ENCODE measurements at places on chromosomes 3 and 15.

DNA sequence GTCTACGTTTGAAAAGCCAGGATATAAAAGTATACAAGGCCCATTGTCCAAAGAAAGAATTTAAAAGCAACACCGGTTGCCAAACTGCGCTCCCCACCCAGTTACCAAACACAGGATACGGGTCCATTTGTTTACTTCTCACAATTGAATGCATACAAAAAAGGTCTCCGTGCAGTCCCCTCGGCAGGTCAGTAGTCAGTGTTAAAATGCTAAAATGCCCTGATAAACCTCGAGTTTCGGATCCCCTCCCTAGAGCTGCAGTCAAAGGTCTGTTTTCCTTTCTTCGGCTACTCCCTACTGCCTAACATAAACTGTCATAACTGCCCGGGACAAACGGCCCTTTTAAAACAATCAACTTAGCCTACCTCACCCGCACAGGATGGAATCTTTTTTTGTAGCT lies 534.6 kb downstream of the FOXP1 start:
- DNase-seq, result no peak

DNA sequence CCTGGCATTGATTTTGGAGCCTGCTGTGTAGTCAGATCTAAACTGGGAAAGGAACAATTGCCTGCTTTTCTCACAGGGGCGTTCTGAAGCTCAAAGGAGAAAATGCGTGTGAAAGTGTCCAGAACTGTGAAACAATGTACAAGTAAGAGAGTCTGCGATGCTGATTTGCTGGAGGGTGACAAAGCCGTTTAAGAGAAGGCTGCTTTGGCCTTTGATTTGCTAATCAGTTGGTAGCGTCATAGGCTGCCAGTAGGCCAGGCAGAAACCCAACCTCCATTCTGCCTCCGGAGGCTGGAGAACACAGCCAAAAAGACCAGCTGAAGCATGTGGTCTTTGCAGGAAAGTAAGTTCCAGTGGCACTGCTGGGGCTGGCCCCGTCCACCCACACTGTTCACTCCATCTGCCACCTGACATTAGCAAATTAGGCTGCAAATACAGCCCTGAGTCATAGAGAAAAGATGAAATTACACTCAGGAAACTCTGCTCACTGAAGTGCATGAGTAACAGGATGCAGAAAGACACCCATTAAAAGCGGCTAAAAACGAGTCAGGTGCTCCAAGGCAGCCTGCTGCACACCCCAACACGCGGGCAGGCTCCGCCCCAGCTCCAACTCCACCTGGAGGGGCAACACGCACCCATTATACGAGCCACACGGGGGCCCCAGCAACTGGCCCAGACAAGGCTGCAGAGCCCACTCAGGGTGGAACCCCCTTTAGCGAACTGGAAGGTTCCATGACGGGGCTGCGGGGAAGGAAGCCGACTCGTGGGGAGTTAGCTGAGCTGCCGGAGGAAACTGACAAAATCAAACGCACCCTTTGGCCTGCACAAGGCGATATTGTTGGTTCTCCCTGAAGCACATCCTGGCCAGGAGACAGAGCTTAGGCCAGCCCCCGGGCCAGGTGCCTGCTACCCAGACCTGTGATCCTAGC lies 31.6 kb downstream of the ZDHHC19 start:
- DNase-seq, result peak; percentile 76

DNA sequence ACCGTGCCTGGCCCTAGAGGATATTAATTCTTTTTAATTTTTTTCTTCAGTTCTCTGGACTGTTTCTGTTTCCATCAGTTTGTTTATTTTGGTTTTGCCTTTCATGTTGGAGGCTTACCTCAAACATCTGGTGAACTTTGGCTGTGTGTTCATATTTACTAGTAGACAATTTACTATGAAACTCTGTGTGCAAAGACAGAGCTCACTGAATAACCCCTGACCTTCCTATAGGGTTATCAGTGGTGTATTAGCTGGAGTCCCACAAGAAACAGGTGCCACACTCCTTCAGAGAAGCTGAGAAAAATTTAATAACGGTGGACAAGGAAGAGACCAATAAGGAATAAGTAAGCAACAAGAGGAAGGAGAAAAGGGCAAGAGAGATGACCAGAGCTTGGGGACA lies 28.8 kb upstream of the TRA2B start:
- no peak for DNase-seq

- DNase-seq, result no peak
These were observed 13.2 kb downstream of the CTSH start for GRCh38 chr15:78931439-78932257.

- no peak for DNase-seq
These were observed 344.5 kb upstream of the THBS1 start for GRCh38 chr15:39236375-39236774.

GRCh38 chr3:147662705-147663104 lies 253.5 kb downstream of the ZIC1 start:
- DNase-seq, result no peak

GRCh38 chr3:94714194-94714593 lies 651.3 kb downstream of the NSUN3 start:
- no peak for DNase-seq

DNA sequence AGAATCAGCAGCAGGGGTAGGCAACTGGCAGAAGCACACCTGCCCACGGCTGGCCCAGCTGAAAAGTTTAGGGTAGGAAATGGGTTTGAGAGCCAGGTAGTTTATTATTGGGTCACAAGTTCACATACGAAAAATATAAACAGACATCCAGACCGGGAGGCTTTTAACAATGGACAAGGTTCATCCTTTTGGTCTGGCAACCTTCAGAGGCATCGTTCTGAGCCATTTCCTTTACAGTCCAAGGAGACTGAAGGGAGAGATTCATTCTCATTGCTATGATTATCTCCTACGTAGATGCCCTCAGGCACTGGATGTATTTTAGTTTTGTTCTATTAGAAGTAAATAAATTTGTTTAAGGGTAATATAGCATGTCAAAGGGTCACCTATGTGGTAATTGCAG lies 248.0 kb upstream of the THBS1 start:
- DNase-seq, result no peak

DNA sequence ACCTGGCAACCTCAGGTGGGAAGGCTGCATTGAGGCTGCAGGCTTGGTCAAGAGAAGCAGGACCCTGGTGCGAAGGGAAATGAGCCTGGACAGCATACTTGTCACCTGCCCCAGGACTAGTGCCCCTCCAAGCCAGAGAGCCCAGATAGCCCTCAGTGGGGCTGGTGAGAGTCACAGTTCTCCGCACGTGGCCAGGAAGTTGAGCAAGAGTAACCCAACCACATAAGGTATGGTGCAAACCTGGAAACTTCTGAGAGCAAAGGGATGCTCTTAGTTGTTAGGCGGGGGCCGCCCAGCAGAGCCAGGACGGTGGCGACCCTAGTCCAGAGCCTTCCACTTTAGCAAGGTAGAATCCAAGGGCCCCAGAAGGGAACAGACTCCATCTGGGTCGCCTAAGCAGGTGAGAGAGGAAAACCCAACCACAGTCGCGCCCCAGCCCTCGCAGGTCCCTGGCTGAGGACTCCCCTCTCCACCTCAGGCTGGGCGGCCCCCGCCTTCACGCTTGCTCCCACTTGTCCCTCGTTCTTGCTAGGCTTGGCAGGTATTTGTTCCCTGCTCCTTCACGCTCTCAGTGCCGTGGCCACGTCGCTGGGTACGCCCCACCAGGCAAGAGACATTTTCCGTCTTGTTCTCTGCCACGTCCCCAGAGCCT lies 1.1 kb upstream of the VPS18 start:
- no peak for DNase-seq

DNA sequence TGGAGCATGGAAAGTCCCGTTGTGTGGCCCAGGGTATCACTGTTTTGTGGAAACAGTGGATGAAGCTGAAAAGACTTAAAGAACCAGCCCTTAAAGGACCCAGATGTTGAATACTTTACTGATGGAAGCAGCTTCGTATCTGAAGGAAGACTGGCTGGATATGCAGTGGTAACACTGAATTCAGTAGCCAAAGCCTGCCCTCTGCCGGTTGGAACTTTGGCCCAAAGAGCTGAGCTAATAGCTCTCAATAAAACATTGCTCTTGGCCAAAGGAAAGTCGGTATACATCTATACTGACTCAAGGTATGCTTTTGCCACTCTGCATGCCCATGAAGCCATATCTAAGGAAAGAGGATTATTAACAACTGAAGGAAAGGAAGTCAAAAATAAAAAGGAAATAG lies 885.4 kb downstream of the PDCD6IP start:
- DNase-seq, result no peak

- DNase-seq, result no peak
These were observed 15.0 kb downstream of the CEP70 start for GRCh38 chr3:138578961-138579574.

- no peak for DNase-seq
These were observed 148.5 kb downstream of the OTOL1 start for GRCh38 chr3:161644891-161645635.

DNA sequence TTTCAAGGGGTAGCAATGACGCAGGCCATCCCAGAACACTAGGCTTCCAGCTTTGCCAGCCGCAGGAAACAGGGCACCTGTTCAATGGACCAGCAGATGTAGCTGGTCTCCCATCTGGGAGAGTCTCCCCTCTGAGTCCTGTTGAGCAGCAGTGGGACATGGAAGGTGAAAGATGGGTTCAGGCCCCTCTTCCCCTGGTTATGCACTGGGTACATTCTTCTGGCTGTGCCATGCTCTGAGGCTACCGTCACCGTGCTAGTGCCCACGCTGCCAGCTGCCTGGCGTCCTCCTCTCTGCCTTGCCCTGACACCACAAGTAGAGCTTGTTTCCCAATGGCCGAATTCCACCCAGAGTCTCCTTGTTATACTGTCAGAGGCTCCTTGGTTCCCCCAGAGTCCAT lies 63.1 kb downstream of the TLE3 start:
- DNase-seq, result no peak

- DNase-seq, result no peak
These were observed 191.1 kb downstream of the TIGIT start for GRCh38 chr3:114484919-114485318.

- DNase-seq, result peak; percentile 16
These were observed 27.7 kb upstream of the DCP1A start for GRCh38 chr3:53375019-53375418.

GRCh38 chr3:58559586-58559985 lies 17.6 kb downstream of the FAM107A start:
- no peak for DNase-seq

- DNase-seq, result no peak
These were observed 32.0 kb downstream of the TM4SF4 start for GRCh38 chr3:149506540-149506939.

- DNase-seq, result no peak
These were observed 124.6 kb upstream of the LYSMD4 start for GRCh38 chr15:99857836-99858235.

GRCh38 chr3:127121885-127122284 lies 71.0 kb upstream of the PRR23E start:
- DNase-seq, result no peak

DNA sequence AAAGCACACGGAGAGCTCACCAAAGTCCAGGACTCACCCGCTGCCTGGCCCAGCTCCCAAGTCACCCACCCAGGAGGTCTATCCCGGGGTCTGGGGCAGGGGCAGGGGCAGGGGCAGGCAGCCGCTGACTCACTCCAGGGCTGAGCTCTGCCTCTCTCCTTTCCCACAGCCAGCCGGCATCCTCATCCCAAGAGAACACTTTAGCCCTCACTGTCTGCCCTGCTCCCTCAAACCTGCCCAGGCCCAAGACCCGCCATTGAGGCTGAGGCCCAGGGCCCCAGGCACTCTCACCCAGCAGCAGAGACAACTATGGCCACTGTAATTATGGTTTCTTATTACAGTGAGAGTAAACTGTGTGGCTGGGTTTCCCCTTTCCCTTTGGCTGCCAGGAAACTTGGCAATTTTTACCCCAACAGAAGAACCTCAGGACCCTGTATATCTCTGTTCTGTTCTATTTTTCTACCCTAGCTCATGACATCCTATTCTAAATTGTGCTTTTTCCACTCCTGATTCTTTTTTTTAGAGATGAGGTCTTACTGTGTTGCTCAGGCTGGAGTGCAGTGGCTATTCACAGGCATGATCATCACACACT lies 53.0 kb downstream of the IQSEC1 start:
- no peak for DNase-seq

GRCh38 chr3:189188466-189188865 lies 16.7 kb downstream of the TPRG1 start:
- no peak for DNase-seq

GRCh38 chr3:114221165-114221880 lies 16.1 kb downstream of the ZNF80 start:
- peak; percentile 21 for DNase-seq

- no peak for DNase-seq
These were observed 86.4 kb downstream of the TBL1XR1 start for GRCh38 chr3:177110895-177111294.

GRCh38 chr15:73892446-73893226 lies 19.3 kb downstream of the TBC1D21 start:
- no peak for DNase-seq

- DNase-seq, result no peak
These were observed 90.6 kb upstream of the UMPS start for GRCh38 chr3:124639406-124640237.

GRCh38 chr3:25856902-25857518 lies 67.1 kb downstream of the OXSM start:
- DNase-seq, result no peak

- no peak for DNase-seq
These were observed 261.4 kb downstream of the RORA start for GRCh38 chr15:60967728-60968127.

DNA sequence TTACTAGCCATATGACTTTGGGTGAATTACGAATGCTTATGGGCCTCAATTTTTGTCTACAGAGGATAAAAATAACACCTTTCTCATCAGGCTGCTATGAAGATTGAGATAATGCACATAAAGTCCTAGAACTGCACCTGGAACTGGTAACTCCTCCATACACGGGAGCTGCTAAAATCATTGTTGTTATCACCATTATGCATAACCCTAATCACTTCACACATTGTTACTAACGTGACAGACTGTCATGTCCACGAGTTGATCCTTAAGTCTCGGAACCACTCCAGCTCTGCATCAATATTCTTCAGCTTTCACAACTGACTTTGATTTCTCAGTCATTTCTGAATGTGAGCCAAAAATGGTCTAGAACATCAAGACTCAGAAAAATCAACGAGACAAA lies 64.1 kb downstream of the RFTN1 start:
- no peak for DNase-seq

- DNase-seq, result no peak
These were observed 305.4 kb upstream of the ROPN1 start for GRCh38 chr3:124297062-124297980.

DNA sequence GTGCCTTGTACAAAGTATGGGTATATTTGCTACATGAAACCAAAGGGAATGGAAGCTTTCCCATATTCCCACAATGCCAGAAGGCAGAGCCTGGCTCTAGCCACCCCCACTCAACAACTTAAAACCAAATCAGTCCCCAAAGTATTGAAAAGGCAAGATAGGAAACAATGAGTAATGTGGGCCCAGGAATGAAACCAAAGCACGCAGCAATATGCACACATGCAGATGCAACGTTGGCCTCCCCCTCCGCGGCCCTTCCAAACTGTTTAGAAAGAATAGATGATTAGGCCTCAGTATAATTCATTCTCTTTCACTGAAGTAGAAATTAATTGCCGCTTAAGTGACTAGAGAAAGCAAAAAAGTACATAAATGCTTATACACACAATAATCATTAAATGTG lies 59.1 kb downstream of the THRB start:
- DNase-seq, result no peak

DNA sequence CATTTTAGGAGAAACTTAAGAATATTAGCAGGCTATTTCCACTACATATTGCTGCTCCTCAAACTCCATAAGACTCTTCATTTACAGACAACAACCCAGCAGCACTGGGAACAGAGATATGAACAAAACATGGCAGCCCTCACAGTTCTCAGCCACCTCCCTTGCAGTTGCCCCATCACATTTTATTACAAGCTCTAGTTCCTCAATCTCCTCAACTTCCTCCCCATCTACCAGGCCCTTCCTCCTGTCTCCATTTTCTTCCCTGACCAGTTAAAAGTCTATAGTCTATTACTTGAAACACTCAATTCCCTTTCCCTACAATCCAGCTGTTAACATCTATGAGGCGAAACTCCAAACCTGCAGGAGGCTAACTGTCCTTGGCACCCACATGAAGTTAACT lies 412.5 kb downstream of the TBC1D5 start:
- no peak for DNase-seq

Data from activated CD8-positive, alpha-beta memory T cell treated with anti-CD3 and anti-CD28 coated beads for 1 hour (primary cell).